Hair follicle dermal papilla cell (primary cell): ENCODE measurements at places on chromosomes 2 and 18. TPM values are rescaled to one million over a fixed set of nuclear protein-coding genes. Genes with fewer than 3 reads are reported as not detected.

The MAPRE2 gene
- 18.0 and 20.8 TPM in 2 replicates for total RNA-seq

The ALPP gene
- total RNA-seq, result not detected in 2 replicates

The PTPRN gene
- 0.36 and 0.49 TPM in 2 replicates for total RNA-seq

The HOXD11 gene
- not detected in 2 replicates for total RNA-seq

The ALPG gene
- total RNA-seq, result not detected in 2 replicates

The MALT1 gene
- 86.1 and 129 TPM in 2 replicates for total RNA-seq

The EML6 gene
- 0.65 and 3.2 TPM in 2 replicates for total RNA-seq

The TMEM198 gene
- 1.1 and 2.1 TPM in 2 replicates for total RNA-seq

The GMPPA gene
- 65.2 and 65.4 TPM in 2 replicates for total RNA-seq

The UGT1A1 gene
- not detected in 2 replicates for total RNA-seq

The CPLX4 gene
- total RNA-seq, result 0.16 and 0.24 TPM in 2 replicates

The FER1L5 gene
- 0.36 and 0.65 TPM in 2 replicates for total RNA-seq

The GCG gene
- not detected in 2 replicates for total RNA-seq

The EFR3B gene
- 0.16 and 0.49 TPM in 2 replicates for total RNA-seq

The CMPK2 gene
- total RNA-seq, result 3.0 and 6.0 TPM in 2 replicates

The ZNF2 gene
- total RNA-seq, result 5.5 and 6.2 TPM in 2 replicates

The AOX1 gene
- total RNA-seq, result 49.7 and 81.1 TPM in 2 replicates

The SCN3A gene
- total RNA-seq, result not detected in 2 replicates

The KLHL30 gene
- total RNA-seq, result 1.8 and 3.6 TPM in 2 replicates

The HOXD9 gene
- total RNA-seq, result 8.4 and 8.9 TPM in 2 replicates

The SERPINB10 gene
- 0.16 TPM in 1 of 2 replicates, not detected in the other for total RNA-seq

The INHBB gene
- total RNA-seq, result 8.5 and 10.1 TPM in 2 replicates

The IRS1 gene
- total RNA-seq, result 53.1 and 77.6 TPM in 2 replicates

The NPHP1 gene
- total RNA-seq, result 4.4 and 6.0 TPM in 2 replicates

The ACADL gene
- total RNA-seq, result 0.16 TPM in 1 of 2 replicates, not detected in the other

The ZSWIM2 gene
- total RNA-seq, result 0.36 and 0.81 TPM in 2 replicates

The SERPINB12 gene
- total RNA-seq, result 0.32 TPM in 1 of 2 replicates, not detected in the other

The RSAD2 gene
- total RNA-seq, result 3.3 and 5.0 TPM in 2 replicates

The ASAP2 gene
- 34.0 and 44.6 TPM in 2 replicates for total RNA-seq

The MXD1 gene
- total RNA-seq, result 4.0 and 4.7 TPM in 2 replicates

The DTNA gene
- 7.5 and 8.7 TPM in 2 replicates for total RNA-seq

The ADGRF3 gene
- total RNA-seq, result under 0.01 TPM in 1 of 2 replicates, not detected in the other

The RRM2 gene
- 3.9 and 8.1 TPM in 2 replicates for total RNA-seq

The GREB1 gene
- 0.12 and 0.65 TPM in 2 replicates for total RNA-seq

The CHMP1B gene
- 39.4 and 47.0 TPM in 2 replicates for total RNA-seq

The DSG1 gene
- total RNA-seq, result not detected in 2 replicates

The CPO gene
- total RNA-seq, result not detected in 2 replicates

The MSTN gene
- total RNA-seq, result 0.16 and 0.73 TPM in 2 replicates

The CRYGD gene
- not detected in 2 replicates for total RNA-seq

The CCDC74A gene
- total RNA-seq, result 9.9 and 12.0 TPM in 2 replicates

The DSEL gene
- total RNA-seq, result 123 and 139 TPM in 2 replicates

The FBXO41 gene
- 1.3 and 1.5 TPM in 2 replicates for total RNA-seq

The VWA3B gene
- total RNA-seq, result not detected in 2 replicates

The SPHKAP gene
- total RNA-seq, result not detected in 2 replicates

The HOXD12 gene
- total RNA-seq, result not detected in 2 replicates

The RAB27B gene
- 3.7 and 4.4 TPM in 2 replicates for total RNA-seq

The CCDC195 gene
- total RNA-seq, result not detected in 2 replicates
